ENCODE measurements at places on chromosomes 13 and 19.

- no peak for DNase-seq
- H3K4me3 ChIP-seq, result no peak overlapping the region
- no peaks in the 10 kb centered on the region for H3K36me3 ChIP-seq
- H3K27ac ChIP-seq, result no peak overlapping the region
- H3K27me3 ChIP-seq, result peaks cover 4% of the 10 kb centered on the region
- H3K4me1 ChIP-seq, result peaks cover 8% of the 10 kb centered on the region
Observed at GRCh38 chr13:97879646-97880310, 73.7 kb upstream of the IPO5 start.

DNA sequence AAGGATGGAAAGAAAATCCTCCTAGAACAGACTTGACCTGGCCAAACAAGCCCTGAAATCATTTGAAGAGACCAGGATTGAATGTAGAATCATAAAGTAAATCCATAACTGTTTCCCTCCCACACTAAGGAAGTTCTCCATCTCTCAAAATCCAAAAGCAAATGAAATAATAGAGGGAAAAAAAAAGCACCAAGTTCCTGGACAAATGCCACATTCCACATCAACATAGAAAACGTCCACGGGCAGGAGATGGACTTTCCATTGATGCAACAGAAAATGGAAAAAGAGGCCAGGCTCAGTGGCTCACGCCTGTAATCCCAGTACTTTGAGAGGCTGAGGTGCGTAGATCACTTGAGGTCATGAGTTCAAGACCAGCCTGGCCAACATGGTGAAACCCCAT is 56.2 kb downstream of the INSR start:
- no peak for DNase-seq
- H3K27me3 ChIP-seq, result no peaks in the 10 kb centered on the region
- peaks cover 4% of the 10 kb centered on the region for H3K4me1 ChIP-seq
- H3K27ac ChIP-seq, result no peak overlapping the region

GRCh38 chr19:48296963-48297734 is 27.3 kb downstream of the ZNF114 start:
- H3K36me3 ChIP-seq, result no peaks in the 10 kb centered on the region
- H3K4me1 ChIP-seq, result peaks cover 14% of the 10 kb centered on the region
- H3K4me3 ChIP-seq, result no peak overlapping the region

- DNase-seq, result no peak
- no peak overlapping the region for H3K27ac ChIP-seq
- H3K4me1 ChIP-seq, result no peaks in the 10 kb centered on the region
- no peak overlapping the region for H3K4me3 ChIP-seq
- no peaks in the 10 kb centered on the region for H3K27me3 ChIP-seq
- H3K36me3 ChIP-seq, result peaks cover 66% of the 10 kb centered on the region
Observed at GRCh38 chr13:48253849-48254248, 20.8 kb downstream of the ITM2B start.

GRCh38 chr13:45468635-45469034 is 3.9 kb downstream of the COG3 start:
- peaks cover 51% of the 10 kb centered on the region for H3K36me3 ChIP-seq
- H3K4me3 ChIP-seq, result no peak overlapping the region
- DNase-seq, result no peak
- no peak overlapping the region for H3K27ac ChIP-seq
- peaks cover 29% of the 10 kb centered on the region for H3K4me1 ChIP-seq
- H3K27me3 ChIP-seq, result peaks cover 2% of the 10 kb centered on the region

- peaks cover 18% of the 10 kb centered on the region for H3K27me3 ChIP-seq
- H3K27ac ChIP-seq, result no peak overlapping the region
- no peaks in the 10 kb centered on the region for H3K36me3 ChIP-seq
- peaks cover 41% of the 10 kb centered on the region for H3K4me1 ChIP-seq
- no peak overlapping the region for H3K4me3 ChIP-seq
Observed at GRCh38 chr13:20714563-20715329, 11.2 kb downstream of the IL17D start.

GRCh38 chr19:55339889-55340783 is 460 bp downstream of the KMT5C start:
- peak overlapping the region; percentile 96 for H3K4me3 ChIP-seq
- peaks cover 26% of the 10 kb centered on the region for H3K4me1 ChIP-seq
- H3K27ac ChIP-seq, result peak overlapping the region; percentile 100
- peaks cover 8% of the 10 kb centered on the region for H3K27me3 ChIP-seq

GRCh38 chr19:41586064-41586463 is 10.1 kb downstream of the CEACAM21 start:
- no peak overlapping the region for H3K27ac ChIP-seq
- no peaks in the 10 kb centered on the region for H3K36me3 ChIP-seq
- H3K27me3 ChIP-seq, result no peaks in the 10 kb centered on the region
- no peak for DNase-seq

- H3K4me1 ChIP-seq, result peaks cover under 1% of the 10 kb centered on the region
- H3K36me3 ChIP-seq, result no peaks in the 10 kb centered on the region
- no peak overlapping the region for H3K4me3 ChIP-seq
Observed at GRCh38 chr13:20487927-20488326, 37.7 kb downstream of the CRYL1 start.

DNA sequence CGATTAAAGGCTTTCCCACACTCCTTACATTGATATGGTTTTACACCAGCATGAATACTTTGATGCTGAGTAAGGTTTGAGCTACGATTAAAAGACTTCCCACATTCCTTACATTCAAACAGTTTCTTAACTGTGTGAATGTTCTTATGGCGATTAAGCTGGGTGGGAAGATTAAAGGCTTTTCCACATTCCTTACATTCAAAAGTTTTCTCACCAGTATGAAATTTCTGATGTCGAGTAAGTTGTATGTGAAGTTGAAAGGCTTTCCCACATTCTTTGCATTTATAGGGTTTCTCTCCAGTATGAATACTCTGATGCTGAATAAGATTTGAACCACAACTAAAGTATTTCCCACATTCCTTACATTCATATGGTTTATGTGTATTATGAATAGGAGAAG is 20.0 kb downstream of the ZNF780B start:
- no peaks in the 10 kb centered on the region for H3K27me3 ChIP-seq
- H3K4me3 ChIP-seq, result no peak overlapping the region
- no peak overlapping the region for H3K27ac ChIP-seq

DNA sequence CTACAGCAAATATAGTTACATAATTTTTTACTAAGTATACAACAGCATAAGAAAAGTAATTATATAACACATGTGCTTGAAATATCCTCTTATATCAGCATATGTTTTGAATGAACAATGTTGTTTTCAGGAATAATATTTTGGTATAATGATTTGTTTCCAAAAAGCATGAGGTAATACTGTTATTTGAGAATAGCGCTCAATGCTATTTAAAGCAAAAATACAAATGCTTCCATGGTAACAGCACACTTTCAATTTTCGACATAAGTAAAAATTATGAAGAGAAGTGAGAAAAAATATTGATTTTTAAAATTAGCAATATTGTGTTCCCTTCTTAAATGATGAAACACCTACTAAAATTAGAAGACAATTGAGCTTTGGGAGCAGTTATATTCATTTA is 715.9 kb upstream of the ATXN8OS start:
- no peak overlapping the region for H3K4me3 ChIP-seq
- no peak overlapping the region for H3K27ac ChIP-seq
- H3K4me1 ChIP-seq, result no peaks in the 10 kb centered on the region

GRCh38 chr19:50729894-50730293 is 6.7 kb downstream of the CLEC11A start:
- H3K27ac ChIP-seq, result no peak overlapping the region
- no peaks in the 10 kb centered on the region for H3K36me3 ChIP-seq
- peaks cover 31% of the 10 kb centered on the region for H3K4me1 ChIP-seq
- no peak overlapping the region for H3K4me3 ChIP-seq

DNA sequence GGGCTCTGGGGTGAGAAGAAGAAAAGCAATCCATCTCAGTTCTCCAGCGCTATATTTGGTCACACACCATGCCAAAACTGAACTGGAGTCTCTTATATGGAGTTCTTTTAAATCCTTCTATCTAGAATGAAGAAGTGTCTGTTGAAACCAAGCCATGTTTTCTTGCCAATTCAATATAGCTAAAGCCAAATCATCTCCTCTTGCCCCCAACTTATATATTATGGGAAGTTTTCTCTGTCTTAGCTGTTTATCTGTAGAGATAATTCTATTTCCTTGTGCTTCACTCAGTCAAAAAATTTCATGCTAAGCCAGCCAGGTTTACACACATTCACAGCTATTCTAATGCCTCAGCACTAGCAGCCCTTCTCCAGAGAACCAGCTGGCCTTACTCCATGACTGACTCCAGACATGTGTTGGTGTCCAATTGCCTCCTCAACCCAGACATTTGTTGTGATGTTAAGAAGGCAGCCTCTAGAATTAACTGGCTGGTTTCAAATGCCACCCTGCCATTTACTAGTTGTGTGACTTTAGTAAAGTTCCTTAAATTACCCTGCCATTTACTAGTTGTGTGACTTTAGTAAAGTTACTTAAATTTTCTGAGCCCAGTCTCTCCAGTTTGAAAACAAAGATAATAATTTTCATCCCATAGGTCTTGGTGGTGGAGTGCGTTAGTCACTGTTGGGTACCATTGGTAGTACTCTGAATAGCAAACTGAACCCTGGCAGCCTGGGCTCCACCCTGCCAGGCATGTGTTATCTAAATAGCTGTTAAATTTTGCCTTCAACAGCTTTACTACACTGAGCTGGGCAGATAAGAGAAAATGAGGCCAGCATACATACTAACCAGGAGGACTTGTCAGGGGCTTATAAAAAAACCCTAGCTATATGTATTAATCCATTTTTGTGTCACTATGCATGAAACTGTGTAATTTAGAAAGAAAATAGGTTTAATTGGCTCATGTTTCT is 525.1 kb downstream of the LMO7 start:
- H3K27ac ChIP-seq, result no peak overlapping the region
- H3K36me3 ChIP-seq, result no peaks in the 10 kb centered on the region
- no peak overlapping the region for H3K4me3 ChIP-seq
- H3K4me1 ChIP-seq, result no peaks in the 10 kb centered on the region
- DNase-seq, result no peak

DNA sequence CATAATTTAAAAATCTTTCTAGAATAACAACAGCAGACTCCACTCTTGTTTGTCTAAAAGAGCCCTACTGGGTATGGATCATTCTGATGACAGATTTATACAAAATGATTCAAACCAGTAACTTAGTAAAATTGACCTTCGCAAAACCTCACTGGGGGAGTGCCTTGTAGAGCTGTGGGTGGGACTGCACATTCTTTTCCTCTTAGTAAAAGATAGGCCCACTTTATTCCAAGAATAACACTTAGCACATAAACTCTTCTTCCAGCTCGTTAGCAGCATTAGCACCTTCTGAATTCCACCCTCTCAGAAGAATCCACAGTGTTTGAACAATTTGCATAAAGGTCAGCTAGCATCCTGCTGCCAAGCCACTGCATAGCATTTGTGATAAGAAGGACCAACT is 106.8 kb downstream of the STOML3 start:
- DNase-seq, result no peak
- peaks cover 11% of the 10 kb centered on the region for H3K4me1 ChIP-seq
- H3K27me3 ChIP-seq, result peaks cover 5% of the 10 kb centered on the region
- H3K36me3 ChIP-seq, result peaks cover 5% of the 10 kb centered on the region
- H3K4me3 ChIP-seq, result no peak overlapping the region

- H3K27ac ChIP-seq, result no peak overlapping the region
- H3K27me3 ChIP-seq, result peaks cover 95% of the 10 kb centered on the region
- no peaks in the 10 kb centered on the region for H3K36me3 ChIP-seq
- peaks cover 66% of the 10 kb centered on the region for H3K4me1 ChIP-seq
- DNase-seq, result peak; percentile 28
Observed at GRCh38 chr13:99958406-99959126, 13.0 kb downstream of the ZIC5 start.

GRCh38 chr19:39696387-39696786 is 7.9 kb upstream of the LGALS14 start:
- DNase-seq, result no peak
- no peaks in the 10 kb centered on the region for H3K36me3 ChIP-seq
- peaks cover 25% of the 10 kb centered on the region for H3K27me3 ChIP-seq
- no peak overlapping the region for H3K4me3 ChIP-seq
- no peaks in the 10 kb centered on the region for H3K4me1 ChIP-seq
- no peak overlapping the region for H3K27ac ChIP-seq

DNA sequence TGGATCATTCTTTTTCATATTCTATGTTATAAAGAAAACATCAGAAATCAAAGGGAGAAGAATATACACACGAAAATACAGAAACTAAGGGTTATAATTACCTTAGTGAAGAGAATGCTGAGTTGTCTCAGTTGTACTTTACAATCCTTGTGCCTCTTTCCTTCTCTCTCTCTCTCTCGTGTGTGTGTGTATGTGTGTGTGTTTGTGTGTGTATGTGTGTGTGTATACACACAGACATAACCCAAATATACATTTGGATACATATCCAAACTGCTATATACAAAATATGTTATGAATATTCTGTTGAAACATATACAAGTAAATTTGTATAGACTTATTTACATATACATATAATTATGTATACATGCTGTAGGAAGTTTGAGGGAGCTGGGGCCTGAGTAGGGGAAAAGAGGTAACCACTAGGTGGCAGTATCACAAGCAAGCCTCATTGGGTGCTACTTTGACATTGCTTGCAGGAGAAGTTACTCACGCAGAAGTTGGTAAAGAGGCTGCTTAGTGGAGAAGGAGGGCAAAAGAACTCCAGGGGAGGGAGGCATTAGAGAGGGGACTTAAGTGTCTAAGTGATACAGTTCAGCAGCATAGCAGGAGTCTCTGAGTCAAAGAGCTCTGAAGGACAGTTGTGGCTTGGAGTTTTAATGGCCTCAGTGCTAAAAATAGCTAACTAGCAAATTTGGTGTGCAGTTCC is 465.1 kb upstream of the PCDH20 start:
- H3K4me1 ChIP-seq, result no peaks in the 10 kb centered on the region
- peaks cover 4% of the 10 kb centered on the region for H3K27me3 ChIP-seq
- H3K27ac ChIP-seq, result peak overlapping the region; percentile 24
- H3K36me3 ChIP-seq, result no peaks in the 10 kb centered on the region
